ENCODE measurements at places on chromosomes 1 and 21.

GRCh38 chr1:217048104-217048707, 325.0 kb upstream of the ESRRG start:
- DNase-seq, result no peak

DNA sequence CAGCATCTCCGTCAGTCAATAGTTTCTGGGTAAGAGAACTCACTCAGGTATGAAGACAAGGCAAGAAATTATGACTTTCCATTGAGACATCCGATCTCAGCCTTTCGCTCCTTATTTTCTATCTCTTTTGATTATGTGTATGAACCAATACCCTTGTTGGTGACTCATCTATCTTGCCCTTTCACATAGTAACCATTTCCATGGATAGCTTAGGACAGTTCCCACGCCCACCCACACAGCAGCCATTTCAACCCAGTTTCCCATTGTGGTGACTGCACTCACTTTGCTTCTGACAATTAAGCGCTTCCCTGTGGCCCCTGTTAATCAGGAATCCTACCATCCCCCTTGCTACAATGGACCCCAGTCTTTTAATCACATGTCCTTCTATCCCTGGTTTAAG, 210.6 kb upstream of the ADGRL2 start:
- no peak for DNase-seq

GRCh38 chr1:81915937-81916336, 115.2 kb downstream of the ADGRL2 start:
- no peak for DNase-seq

- DNase-seq, result no peak
These were observed 79.5 kb downstream of the PCNX2 start for GRCh38 chr1:233216009-233216408.

GRCh38 chr1:3789421-3790300, 6.6 kb downstream of the LRRC47 start:
- DNase-seq, result no peak

DNA sequence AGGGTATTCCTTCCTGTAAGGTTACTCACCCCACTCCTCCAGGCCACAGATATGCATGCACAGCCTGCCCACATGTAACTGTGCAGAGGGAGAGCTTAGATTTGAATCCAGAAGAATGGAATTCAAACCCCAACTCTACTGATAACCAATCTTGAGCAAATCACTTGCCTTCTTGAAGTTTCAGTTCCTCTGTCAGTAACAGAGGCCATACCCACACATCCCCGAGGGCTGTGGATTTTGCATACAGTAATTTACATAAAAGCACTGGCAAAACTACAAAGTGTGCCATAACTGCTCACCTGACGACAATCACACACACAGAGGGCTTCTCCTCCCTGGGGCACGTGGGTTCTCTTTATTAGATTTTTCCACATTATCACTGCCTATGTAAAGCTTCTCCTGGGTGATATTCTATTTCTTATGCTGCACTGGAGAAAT, 18.6 kb downstream of the CD247 start:
- peak; percentile 64 for DNase-seq

GRCh38 chr1:42206164-42206563, 41.6 kb upstream of the GUCA2A start:
- DNase-seq, result peak; percentile 47

Data from MV-4-11 (cell line).